ENCODE measurements at places on chromosomes 4 and X.

DNA sequence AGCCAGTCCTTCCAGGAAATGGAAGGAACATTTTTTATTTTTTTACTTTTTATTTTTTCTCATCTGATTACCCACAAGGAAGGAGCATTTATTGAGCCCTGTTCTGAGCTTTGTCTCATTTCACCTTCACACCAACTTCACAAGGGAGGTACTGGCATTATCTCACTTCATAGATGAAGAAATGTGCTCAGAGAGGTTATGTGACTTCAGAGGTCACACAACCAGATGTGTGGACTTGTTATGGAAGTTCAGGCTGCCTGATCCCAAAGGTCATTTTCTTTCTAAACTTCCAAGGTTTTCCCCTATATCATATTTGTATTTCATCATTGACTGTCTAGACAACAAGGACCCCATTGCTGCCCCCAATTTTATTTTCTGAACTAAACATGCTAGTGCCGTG is 160.3 kb downstream of the DCLK2 start:
- no peak for DNase-seq

GRCh38 chrX:1686642-1687041 is 71.8 kb downstream of the ASMT start:
- DNase-seq = no peak

DNA sequence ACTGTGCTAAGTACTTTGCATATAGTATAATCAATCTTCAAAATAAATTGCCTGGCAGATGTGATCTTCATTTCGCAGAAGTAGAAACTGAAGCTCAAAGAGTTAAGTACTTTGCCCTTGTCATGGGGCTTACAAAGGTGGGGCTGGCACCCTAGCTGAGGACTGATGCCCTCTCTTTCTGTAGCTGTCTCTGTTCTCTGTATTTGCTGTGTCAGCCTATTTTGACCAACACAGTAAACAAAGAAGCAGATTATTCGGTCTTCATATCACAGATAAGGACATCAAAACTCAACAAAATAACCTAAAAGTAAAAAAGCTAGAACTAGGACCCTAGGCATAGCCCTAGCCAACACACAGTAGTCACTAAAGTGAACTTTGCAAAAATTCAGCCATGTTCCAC is 570.5 kb upstream of the TENM3 start:
- no peak for DNase-seq

GRCh38 chr4:186227744-186228513 is 622 bp downstream of the KLKB1 start:
- no peak for DNase-seq

GRCh38 chr4:1725521-1725920 is 4.2 kb downstream of the TACC3 start:
- DNase-seq = no peak

DNA sequence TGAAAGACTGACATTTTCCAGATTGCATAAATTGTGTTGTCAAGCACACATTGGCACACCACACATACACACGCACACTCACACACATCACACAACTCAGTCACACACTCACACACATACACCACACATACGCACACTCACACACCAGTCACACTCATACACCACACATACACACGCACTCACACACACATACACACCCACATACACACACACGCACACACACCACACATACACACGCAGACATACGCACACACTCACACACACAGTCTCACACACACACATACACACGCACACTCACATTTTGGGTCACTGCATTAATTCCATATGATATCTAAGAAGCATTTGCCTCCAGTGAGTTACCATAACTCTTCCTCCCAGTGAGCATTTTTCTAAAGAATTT is 578.3 kb upstream of the FRG1 start:
- no peak for DNase-seq

DNA sequence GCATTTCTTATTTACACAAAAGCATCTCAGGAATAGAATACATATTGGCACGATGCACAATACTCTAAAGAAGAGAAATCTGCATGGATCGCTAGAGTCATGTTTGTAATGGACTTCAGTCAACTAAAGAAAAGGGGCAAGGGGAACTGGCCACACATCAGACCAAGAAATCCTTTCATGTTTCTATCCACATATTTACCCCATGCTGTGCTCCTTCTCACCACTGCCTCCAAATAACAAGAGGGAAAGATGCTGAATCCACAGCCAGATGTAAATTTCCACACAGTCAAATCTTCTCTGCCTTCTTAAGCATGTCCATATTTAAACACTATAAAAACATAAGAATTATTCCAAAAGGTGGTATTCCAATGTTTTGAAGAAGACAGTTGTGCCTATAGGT is 67.6 kb downstream of the COX18 start:
- no peak for DNase-seq

DNA sequence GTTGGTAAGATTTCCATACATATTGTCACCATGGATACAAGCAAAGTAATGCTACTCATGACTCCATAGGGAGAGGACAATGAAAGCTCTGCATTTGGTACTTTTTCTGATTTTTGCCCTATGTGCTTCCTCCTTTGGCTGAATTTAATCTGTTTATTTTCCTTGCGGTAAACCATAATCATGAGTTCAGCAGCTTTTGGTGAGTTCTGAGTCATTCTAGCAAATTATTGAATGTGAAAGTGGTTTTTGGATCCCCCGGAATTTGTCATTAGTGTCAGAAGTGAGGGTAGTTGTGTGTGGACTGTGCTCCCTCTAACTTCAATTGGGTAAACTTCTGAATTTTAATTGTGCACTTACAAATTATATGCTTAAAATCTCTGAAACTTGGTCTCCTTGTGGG is 170.3 kb downstream of the MOSPD2 start:
- no peak for DNase-seq

GRCh38 chrX:150688911-150689451 is 4.2 kb upstream of the MTMR1 start:
- peak; percentile 65 for DNase-seq

Data from AG08395 (cell line).